Activated T-helper 9 cell treated with anti-CD3 and anti-CD28 coated beads, Interleukin-2, amount 50 U/mL, for 16 hours (primary cell): ENCODE measurements at places on chromosomes 6 and 20.

GRCh38 chr20:33328157-33329137 lies 45.4 kb downstream of the BPIFB1 start:
- no peak for DNase-seq

DNA sequence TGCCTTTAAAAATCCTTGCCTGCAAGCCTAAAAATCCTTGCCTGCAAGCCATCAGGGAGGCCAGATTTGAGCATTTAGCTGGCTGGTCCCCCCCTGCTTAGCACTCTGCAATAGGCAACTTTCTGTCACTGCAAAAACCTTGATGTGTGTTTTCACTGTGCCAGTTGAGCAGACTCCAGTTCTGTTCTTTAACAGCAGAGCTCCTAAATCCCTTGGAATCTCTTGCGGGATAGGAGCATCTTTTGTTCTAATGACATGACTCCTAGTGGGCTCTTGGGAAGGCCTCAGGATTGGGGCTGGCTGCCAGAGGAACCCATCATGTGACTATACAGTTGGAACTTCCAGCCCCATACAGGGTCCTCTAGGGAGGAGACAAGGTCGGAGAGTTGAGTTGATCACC lies 50.4 kb downstream of the FAM184A start:
- DNase-seq, result no peak

- peak; percentile 10 for DNase-seq
Measured at GRCh38 chr20:36629719-36630681, 16.0 kb downstream of the SLA2 start.

GRCh38 chr6:119443993-119444641 lies 94.6 kb upstream of the MAN1A1 start:
- no peak for DNase-seq

DNA sequence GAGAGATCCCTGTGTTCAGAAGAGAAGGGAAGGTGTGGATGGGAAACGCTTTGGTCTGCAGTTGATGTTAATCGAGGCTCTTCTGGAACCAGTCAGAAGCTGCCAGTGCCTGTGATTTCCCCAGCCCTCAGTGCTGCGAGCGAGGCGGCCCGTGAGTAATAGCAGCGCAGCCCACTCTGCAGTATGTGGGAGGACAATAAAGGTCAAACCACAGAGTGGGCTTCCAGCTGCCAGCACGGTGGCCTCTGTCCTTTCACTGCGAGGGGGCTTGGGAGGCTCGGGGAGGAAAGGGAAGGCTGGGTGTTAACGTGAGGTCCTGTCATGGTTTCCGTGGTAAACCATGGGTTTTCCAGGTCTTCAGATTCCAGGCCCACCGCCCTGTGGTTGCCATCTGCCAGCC lies 32.3 kb upstream of the TAGAP start:
- DNase-seq, result peak; percentile 23

DNA sequence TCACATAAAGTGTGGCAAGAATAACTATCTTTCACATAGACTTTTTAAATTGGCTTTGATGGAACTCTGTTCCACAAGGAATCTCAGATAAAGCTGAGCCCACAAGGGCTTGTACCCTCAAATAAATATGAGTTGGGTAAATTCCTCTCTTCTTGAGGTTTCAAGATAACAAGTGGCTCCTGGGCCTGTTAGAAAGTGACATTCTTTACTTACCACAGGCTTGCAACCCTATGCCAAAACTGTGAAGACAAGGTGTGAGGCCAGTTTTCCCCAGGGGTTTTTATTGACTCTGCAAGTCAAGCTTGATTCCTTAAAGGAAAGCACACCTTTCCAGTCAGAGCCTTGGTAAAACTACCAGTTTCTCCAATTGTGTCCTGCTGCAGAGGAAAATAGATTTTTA lies 664.8 kb upstream of the GJE1 start:
- no peak for DNase-seq

- DNase-seq, result no peak
Measured at GRCh38 chr6:120378582-120379220, 955.6 kb downstream of the TBC1D32 start.

GRCh38 chr6:111572216-111572706 lies 33.4 kb downstream of the TRAF3IP2 start:
- DNase-seq, result no peak

- no peak for DNase-seq
Measured at GRCh38 chr6:40378071-40378724, 209.0 kb downstream of the LRFN2 start.

- DNase-seq, result peak; percentile 26
Measured at GRCh38 chr6:167699141-167699931, 127.4 kb upstream of the AFDN start.

DNA sequence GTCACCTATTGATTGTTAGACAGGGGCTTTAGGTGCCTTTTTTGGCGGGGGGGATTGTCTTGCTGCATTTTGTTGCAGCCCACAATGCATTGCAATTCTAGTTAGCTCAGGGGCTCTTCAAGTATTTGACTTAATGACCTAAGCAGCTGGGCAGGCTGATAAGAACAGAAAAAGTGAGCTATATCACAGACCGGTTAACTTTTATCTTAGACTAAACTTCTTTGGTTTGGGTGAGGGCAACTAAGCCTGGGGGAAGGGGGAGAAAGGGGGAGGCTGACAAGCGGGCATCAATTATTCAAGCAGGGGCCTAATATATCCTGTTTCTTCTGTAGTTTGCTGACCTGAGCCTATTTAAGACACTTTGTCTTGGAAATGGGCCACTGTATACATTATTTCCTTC lies 66.0 kb upstream of the GPR6 start:
- no peak for DNase-seq

GRCh38 chr6:143692696-143693095 lies 14.9 kb downstream of the PHACTR2 start:
- no peak for DNase-seq
